ENCODE measurements at places on chromosomes 6 and 20. TPM values are rescaled to one million over a fixed set of nuclear protein-coding genes. Genes with fewer than 3 reads are reported as not detected.

GRCh38 chr6:143652841-143653331, 24.9 kb upstream of the PHACTR2 start:
- no peak for DNase-seq

- DNase-seq = no peak
Measured at GRCh38 chr6:36929607-36930006, 24.9 kb upstream of the PI16 start.

DNA sequence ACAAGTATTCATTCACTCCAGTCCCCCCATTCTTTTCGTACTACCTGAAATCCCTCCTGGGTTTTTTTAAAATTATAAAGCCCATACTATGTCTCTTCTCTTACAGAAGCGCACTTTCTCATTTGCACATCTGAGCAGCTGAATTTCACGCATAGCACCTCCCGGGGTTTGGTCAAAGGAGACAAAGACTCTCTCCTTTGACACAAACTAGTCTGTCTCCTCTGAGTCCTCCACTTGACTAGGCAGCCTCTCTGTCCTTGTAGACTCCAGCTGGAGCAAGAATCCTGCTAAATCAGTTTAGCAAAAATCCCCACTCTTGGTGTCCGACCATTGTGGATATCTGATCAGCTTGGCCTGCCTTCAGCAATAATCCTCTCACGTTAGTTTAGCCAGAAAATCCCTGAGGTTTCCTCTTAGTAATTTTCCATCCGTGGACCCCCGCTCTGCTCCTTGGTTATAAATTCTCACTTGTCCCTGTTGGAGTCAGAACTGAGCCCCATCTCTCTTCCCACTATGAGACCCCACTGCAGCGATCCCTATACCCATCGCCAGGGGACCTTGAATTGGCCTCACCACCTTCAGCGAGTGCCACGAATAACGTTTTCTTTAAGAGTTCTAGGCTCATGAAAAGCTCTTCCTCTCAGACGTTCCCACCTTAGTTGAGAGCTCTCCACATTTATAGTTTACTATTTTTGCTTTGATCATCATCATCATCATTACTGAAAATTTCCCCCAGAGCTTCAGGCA, 29.0 kb downstream of the PDYN start:
- no peak for DNase-seq

DNA sequence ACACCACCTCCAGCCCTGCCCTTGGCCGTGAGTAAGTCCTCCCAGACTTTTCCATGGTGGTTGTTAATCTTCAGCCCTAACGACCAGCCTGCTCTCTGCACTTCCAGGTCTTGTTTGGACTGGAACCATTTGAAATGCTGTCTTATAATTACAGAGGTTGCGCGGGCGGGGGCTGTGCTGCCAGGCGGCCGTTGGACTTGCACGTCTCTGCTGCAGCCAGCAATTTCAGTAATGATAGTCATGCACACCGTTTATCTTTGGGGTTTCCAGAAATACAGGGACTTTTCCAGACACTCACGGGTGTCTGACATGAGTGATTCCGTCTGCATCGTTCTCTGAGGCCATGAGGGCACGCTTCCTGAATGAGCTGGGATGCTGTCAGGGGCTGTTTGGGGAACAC, 118.2 kb downstream of the BMP7 start:
- DNase-seq = no peak

- DNase-seq = no peak
Measured at GRCh38 chr6:2534406-2535042, 216.2 kb downstream of the MYLK4 start.

DNA sequence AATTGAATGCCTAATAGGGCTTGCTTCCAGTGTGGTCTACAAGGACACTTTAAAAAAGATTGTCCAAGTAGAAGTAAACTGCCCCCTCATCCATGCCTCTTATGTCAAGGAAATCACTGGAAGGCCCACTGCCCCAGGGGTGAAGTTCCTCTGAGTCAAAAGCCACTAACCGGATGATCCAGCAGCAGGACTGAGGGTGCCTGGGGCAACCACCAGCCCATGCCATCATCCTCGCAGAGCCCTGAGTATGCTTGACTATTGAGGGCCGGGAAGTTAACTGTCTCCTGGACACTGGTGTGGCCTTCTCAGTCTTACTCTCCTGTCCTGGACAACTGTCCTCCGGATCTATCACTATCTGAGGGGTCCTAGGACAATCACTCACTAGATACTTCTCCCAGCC, 411.5 kb downstream of the TENT5A start:
- DNase-seq = no peak

DNA sequence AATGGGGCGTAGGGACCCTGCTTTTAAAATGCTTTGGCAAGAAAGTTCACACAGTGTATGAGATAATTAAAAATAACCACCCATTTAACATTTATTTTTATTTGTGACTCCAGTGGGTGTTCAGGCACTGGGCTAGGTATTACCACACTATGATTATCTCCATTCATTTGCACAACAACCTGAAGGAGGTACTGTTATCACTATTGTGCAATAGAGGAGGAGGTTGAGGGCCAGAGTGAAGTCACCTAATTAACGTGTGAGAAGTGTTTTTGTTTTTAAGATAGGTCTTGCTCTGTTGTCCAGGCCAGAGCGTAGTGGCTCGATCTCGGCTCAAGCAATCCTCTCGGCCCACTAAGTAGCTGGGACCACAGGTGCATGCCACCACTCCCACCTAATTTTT, 29.2 kb downstream of the MAK start:
- DNase-seq = no peak

GRCh38 chr20:24050119-24050518, 61.5 kb upstream of the GGTLC1 start:
- DNase-seq = no peak

- DNase-seq = no peak
Measured at GRCh38 chr6:159217595-159218275, 48.5 kb downstream of the FNDC1 start.

GRCh38 chr6:166410426-166410935, 27.7 kb upstream of the MPC1 start:
- DNase-seq = no peak

DNA sequence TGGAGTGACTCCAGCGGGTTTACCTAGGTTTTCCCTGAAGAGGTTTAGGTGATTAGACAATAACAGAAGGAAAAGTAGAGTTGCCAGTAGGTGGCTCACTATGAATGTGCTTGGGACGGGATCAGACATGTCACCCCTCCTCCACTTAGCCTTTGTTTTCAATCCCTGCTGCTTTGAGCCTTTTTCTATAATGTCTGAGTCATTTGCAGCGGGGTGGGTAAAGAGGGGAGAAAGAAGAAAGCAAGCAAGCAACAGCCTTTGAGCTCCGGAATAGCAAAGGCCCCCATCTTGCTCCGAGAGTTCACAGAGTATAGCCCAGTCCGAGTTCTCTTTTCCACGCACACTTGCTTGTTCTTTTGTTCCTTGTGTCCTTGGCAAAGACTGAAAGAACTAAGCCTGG, 129.1 kb downstream of the PACRG start:
- DNase-seq = no peak

GRCh38 chr20:56953048-56953586, 313.3 kb downstream of the BMP7 start:
- DNase-seq = no peak

DNA sequence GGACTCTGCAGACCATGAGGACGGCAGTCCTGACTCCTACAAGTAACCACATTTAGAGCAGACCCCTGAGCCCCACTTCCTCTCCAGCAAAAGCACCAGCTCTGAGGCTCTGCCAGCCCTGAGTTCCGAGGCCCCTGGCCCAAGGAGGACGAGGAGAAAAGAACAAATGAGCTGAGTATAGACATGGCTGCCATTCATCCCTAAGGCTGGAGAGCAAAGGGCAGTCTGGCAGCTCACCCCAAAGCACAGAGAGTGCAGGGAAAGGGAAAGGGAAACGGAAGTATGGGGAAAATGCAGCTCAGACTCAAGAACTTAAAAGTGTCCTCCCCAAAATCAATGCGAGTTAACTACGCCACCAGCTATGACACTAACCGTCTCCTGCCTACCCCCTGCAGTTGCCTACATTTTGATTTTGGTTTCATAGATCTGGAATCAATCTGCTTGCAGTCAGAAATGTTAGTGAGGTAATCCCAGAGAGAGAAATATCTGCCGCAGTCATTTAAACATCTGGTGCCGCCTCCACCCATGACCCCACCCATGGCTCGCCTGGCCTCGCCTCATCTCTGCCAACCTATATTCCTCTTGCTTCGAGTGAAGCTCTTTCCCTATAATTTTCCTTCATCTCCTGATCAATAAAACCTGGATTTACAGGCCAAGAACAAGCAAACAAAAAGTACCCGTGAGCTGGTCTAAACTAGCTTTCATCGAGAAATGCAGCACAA, 49.6 kb upstream of the AFDN start:
- no peak for DNase-seq

DNA sequence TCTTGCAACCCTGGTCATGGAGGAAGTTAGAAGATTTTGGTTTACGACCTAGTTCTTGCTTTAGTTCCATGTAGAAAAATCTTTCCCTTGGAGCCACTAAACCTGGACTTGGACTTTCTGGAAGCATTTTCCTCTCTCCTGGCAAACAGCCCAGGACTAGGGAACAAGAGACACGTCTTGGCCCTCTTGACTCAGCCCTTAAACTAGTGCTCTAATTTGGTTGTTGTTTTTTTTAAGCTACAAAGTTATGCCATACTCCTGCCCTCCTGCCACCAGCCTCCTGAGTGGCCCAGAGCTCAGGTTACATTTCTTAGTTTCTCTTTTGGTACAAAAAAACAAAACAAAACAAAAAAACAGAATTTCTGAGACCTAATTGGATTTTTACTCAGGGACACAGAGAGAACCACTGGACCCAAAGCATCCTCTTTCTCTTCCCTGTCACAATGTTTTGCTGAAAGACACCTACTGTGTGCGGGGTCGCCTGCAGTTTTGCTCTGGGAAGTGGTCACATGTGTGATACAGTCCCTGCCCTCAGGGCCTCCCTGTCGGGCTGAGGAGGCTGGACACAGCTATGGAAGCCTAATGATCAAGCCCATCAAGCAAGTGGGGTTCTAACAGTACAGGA, 32.3 kb upstream of the SCUBE3 start:
- DNase-seq = no peak

- no peak for DNase-seq
Measured at GRCh38 chr6:7914991-7915789, 4.6 kb upstream of the TXNDC5 start.

GRCh38 chr6:6633898-6634734, 45.6 kb downstream of the LY86 start:
- no peak for DNase-seq

- DNase-seq = no peak
Measured at GRCh38 chr20:53894707-53895384, 175.5 kb downstream of the BCAS1 start.

- no peak for DNase-seq
Measured at GRCh38 chr6:69878795-69879194, 12.4 kb downstream of the COL19A1 start.

DNA sequence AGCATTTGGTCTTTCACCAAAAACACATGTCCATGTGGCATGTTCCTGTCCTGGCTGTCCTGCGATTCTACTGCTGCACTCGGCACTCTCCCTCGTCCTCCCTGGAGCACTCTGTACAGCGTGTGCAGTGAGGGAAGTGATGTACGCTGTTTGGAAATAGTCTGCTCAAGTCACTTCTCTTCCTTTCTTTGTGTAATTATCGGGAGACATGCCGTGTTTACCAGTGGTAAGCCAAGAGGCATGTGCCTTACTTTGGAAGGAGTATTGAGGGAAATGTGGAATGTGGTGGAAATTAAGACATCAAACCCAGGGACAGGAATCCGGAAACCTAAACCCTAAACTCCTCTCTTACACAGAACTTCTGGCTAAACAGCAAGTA, 268.5 kb upstream of the FOXQ1 start:
- no peak for DNase-seq

DNA sequence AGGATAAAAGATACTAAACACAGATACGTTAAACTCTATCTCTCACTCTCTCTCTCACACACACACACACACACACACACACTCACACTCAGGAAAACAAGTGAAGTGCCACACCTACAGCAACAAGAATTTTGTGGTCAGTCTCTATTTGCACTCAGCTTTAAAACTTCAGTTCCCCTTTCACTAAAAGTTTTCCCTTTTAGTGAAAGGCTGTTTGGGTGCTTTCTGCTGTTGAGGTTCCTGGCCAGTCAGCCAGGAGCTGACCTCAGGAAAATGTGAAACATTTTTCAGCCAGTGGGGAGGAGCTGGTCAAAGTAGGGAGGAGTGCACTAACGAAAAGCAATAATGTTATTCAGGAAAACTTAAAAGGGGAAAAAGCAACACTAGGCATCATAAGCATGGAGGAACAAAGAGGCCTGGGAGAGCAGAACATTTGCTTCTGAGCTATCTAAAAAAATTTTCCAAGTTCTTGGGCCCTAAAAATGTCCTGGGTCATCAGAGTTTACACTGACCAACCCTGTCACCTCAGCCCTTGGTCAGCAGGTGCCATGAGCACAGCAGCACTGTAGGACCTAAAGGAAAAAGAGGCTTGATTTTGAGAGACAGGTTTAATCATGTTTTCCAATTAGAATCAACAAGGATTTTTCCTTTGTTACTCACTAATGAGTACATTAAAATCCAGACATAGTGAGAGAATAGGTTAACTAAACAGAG, 30.7 kb upstream of the NT5E start:
- no peak for DNase-seq

- DNase-seq = no peak
Measured at GRCh38 chr6:134537146-134537555, 219.2 kb upstream of the SGK1 start.

GRCh38 chr6:51654647-51655046, 432.8 kb downstream of the PKHD1 start:
- DNase-seq = no peak

DNA sequence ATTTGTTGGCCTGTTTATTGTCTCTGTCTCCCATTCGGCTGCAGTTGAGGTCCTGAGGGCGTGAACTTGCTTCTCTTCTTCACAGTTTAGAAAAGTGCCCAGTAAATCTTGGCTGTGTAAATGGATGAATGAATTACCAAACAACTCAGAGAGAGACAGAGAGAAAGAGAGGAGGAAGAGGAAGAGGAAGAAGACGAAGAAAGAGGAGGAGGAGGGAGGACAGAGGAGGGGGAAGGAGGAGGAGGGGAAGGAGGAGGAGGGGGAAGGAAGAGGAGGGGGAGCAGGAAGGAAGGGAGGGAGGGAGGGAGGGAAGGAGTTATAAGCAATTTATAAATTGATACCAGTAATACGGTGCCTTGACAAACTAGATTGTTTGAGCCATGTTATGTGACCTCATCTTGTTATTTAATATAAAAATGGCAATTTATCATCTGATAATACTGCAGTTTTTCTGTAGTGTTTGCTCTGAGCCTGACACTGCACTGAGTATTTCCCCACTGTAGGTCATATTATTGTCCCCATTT, 18.7 kb downstream of the HCK start:
- no peak for DNase-seq

GRCh38 chr6:114634016-114634415, 291.2 kb upstream of the HS3ST5 start:
- DNase-seq = no peak

Gene HLA-DPA1
- total RNA-seq = 176 TPM

Gene PRND
- not detected for total RNA-seq

Gene CCN5
- not detected for total RNA-seq

Gene LY6G6F
- total RNA-seq = not detected

Gene ARMH2
- total RNA-seq = 1.5 TPM

Gene RGS17
- 0.10 TPM for total RNA-seq

Gene SLA2
- 78.6 TPM for total RNA-seq

Gene TTBK1
- total RNA-seq = 0.30 TPM

Gene PLCG1
- total RNA-seq = 286 TPM

Measured in activated CD4-positive, alpha-beta memory T cell treated with anti-CD3 and anti-CD28 coated beads, Interleukin-2, amount 10 ng/mL, durations not matched to agents 7 days and 5 days (primary cell).